ENCODE measurements at places on chromosomes 1 and 21.

DNA sequence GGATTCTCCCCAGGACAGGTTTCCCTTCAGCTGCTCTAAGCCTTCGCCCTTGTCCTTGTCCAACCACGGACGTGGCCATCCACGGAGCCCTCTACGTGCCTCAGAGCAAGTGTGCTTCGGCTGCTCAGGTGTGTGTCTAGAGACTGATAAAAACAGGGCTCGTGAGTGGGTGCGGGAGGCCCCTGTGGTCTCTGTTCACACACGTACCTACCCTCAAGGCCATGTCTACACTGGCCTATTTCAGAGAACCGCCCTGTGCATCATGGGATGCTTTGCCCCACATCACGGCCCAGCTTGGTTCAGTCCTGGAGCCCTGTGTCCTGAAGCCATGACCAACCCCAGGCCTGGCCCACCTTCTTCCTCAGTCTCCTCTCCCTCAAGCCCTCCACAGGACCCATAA is 24.6 kb upstream of the RUNX3 start:
- DNase-seq = no peak

DNA sequence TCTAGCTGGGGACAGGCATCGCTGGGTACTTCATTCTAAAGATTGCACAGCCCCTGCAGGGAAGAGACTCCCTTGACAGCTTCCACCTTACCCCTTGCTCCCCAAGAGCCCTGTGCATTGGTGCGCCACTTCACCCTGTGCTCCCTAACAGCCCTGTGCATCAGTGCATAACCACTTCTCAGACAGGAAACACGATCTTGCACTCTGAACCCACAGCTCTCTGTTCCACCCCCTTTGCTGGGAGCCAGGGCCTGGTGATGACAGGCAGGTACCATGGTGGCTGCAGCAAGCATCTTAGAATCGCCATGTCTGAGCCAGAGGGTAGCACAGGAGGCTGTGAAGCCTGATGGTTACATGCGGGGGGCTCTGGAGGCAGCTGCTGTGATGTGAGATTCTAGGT is 5.0 kb downstream of the ALPL start:
- DNase-seq = no peak

GRCh38 chr1:230222678-230223077 is 155.6 kb downstream of the GALNT2 start:
- no peak for DNase-seq

- peak; percentile 36 for DNase-seq
Measured at GRCh38 chr1:110412576-110412975, 5.1 kb upstream of the LAMTOR5 start.

Measured in stimulated activated CD8-positive, alpha-beta memory T cell treated with anti-CD3 and anti-CD28 coated beads, Interleukin-4, amount 100 ng/mL, for 24 hours (primary cell).